ENCODE measurements at places on chromosomes 4 and X. TPM values are rescaled to one million over a fixed set of nuclear protein-coding genes. Genes with fewer than 3 reads are reported as not detected.

DNA sequence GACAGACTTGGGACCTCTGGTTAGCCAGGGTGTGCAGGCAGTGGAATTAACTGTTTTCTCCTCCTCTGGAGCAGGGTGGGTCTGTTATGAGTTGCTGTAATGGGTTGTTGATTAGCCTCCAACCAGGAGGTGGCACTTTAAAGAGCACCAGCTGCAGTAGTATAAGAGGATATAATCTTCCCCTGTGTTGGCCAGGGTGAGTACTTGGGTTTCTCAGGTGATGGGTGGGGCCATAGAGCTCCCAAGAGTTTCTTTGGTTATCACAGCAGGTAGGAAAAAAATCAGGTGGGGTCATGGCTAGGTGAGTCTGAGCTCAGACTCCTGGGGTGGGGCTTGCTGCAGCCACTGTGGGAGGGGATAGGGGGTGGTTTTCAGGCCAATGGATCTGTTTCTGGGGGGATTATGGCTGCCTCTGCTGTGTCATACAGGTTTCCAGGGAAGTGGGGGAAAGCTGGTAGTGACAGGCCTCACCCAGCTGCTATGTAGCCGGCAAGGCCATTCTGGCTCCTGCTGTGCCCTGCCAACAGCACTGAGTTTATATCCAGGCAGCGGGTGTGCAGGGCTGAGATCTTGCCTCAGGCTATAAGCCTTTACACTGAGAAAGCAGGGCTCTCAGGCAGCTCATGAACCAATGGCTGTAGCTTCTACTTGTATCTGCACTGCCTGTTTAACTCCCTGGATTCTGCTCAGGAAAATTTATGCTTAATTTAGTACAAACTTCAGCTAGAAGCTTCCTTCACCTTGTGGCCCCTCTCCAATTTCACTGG, 70.1 kb downstream of the CCNG2 start:
- H3K4me3 ChIP-seq: no peak overlapping the region
- H3K27me3 ChIP-seq: no peaks in the 10 kb centered on the region
- DNase-seq: no peak
- H3K4me1 ChIP-seq: no peaks in the 10 kb centered on the region
- H3K36me3 ChIP-seq: no peaks in the 10 kb centered on the region

DNA sequence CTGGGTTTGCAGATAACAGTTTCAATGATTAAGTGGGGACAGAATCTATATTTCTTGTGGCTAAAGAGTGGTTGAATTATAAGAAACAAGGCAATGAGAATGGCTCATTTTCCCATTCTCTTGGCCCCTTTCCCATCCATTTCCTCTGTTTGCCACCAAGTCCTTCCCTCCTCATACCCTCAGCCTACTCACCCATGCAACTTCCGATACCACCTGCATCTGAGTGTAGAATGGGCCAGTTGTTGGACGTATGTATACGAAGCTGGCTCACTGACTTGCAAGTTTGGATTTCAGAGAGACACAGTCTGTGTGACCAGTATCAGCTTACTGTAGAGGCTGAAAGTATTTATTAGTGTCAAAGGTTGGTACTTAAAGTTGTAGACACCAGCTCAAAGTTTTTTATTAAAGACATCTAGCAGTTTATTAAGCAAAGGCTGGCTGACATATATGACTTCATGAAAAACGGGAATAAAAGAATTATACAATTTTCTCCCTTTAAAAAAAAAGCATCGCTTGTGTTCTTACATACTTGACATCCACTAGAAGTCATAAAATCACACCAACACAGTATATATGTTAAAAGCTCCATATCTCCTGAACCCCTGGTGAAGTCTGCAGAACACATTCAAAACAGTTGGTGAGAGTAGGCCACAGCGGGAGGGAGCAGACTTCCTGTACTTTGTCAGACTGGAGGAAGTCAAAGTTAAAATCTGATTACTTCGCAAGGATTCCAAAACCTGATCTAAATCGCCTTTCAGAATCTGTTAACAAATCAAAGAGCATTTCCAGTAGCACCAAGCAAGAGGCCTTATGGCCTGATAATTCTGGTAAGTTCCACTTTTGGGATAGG, 22.4 kb upstream of the STIM2 start:
- no peak overlapping the region for H3K27ac ChIP-seq
- no peaks in the 10 kb centered on the region for H3K27me3 ChIP-seq
- no peak overlapping the region for H3K4me3 ChIP-seq
- no peaks in the 10 kb centered on the region for H3K4me1 ChIP-seq

- no peaks in the 10 kb centered on the region for H3K27me3 ChIP-seq
- no peak overlapping the region for H3K27ac ChIP-seq
- DNase-seq: no peak
- H3K36me3 ChIP-seq: no peaks in the 10 kb centered on the region
Measured at GRCh38 chrX:134459683-134460004, 321 bp upstream of the HPRT1 start.

The HMGN5 gene
- 1.8 TPM for total RNA-seq

DNA sequence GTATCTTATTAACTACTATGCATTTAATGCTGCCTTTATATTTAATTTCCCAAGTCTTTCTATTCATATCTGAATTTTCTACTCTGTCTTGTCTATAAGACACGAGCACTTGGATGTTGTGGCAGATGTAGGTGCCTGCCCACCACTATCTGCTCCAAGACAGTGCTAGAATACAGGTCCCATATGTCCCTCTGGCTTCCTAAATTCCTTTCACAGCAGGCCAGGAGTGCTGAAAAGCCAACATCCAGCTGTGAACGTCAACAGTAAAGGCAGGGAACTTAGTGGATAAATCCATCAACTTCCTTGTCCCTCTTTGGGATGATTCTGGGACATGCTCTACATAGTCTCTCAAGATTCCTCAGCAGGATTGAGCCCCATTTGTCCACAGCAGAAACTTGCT, 245.1 kb upstream of the ETNPPL start:
- H3K4me1 ChIP-seq: no peaks in the 10 kb centered on the region
- H3K27ac ChIP-seq: no peak overlapping the region
- no peaks in the 10 kb centered on the region for H3K27me3 ChIP-seq
- DNase-seq: no peak
- no peaks in the 10 kb centered on the region for H3K36me3 ChIP-seq

The QRFPR gene
- 0.32 TPM for total RNA-seq

GRCh38 chrX:108001218-108001814, 19.1 kb upstream of the TEX13B start:
- no peaks in the 10 kb centered on the region for H3K36me3 ChIP-seq
- no peaks in the 10 kb centered on the region for H3K27me3 ChIP-seq
- H3K4me1 ChIP-seq: no peaks in the 10 kb centered on the region
- no peak for DNase-seq
- H3K4me3 ChIP-seq: no peak overlapping the region

DNA sequence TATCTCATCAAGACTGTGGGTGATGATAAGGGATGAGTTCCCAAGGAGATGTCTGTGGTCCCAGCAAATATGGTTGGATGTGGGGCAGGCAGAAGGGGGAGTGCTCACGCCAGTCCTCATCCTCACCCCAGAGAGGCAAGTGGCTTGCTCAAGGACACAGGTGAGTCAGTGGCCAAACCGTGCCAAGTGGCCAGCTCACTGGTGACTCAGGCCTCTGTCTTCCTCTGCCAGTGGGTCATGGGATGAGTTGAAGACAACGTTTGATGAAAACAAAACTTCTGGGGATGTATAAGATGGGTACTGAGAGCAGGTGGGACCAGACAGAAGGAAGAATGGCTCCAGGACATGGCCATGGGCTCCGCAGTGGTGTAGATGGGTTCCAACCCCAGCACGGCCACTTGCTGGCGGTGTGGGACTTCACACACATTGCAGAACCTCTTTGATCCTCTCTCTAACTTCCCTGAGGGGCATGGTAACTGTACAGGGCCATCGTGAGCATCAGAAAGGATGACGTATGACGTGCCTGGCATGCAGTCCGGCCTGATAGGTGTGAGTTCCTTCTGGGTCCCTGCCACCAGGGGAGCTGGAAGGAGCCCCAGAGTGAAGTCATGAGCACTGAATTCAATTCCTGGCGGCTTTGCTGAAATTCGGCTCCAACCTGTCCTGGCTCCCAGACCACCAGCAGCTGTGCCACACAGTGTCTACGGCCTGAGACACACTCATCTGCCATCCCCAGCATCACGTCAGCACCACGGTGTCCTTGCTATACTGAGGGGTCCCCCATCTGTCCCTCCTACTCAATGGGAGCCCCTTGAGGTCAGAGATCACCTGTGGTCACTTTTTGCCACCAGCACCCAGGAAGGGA, 41.3 kb upstream of the GPR78 start:
- peak; percentile 53 for DNase-seq
- no peak overlapping the region for H3K4me3 ChIP-seq
- peaks cover 20% of the 10 kb centered on the region for H3K4me1 ChIP-seq
- no peak overlapping the region for H3K27ac ChIP-seq
- no peaks in the 10 kb centered on the region for H3K27me3 ChIP-seq

The MTMR1 gene
- total RNA-seq: 27.3 TPM

DNA sequence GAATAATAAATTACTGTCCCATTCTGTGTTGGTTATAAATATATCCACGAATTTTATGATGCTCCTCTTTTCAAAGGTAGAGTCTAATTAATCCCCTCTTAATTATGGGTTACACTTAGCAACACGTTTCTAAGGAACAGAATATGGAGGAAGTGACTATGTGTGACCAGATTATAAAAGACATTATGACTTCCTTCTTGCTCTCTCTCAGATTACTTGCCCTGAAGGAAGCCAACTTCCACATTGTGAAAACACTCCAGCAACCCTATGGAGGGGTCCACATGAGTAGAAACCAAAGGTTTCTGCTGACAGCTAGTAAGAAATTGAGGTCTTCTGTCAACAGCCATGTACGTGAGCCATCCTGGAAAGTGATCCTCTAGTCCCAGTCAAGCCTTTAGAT, 59.3 kb downstream of the WDFY3 start:
- no peaks in the 10 kb centered on the region for H3K27me3 ChIP-seq
- H3K36me3 ChIP-seq: no peaks in the 10 kb centered on the region
- no peak overlapping the region for H3K27ac ChIP-seq

The ARHGAP4 gene
- 69.8 TPM for total RNA-seq

DNA sequence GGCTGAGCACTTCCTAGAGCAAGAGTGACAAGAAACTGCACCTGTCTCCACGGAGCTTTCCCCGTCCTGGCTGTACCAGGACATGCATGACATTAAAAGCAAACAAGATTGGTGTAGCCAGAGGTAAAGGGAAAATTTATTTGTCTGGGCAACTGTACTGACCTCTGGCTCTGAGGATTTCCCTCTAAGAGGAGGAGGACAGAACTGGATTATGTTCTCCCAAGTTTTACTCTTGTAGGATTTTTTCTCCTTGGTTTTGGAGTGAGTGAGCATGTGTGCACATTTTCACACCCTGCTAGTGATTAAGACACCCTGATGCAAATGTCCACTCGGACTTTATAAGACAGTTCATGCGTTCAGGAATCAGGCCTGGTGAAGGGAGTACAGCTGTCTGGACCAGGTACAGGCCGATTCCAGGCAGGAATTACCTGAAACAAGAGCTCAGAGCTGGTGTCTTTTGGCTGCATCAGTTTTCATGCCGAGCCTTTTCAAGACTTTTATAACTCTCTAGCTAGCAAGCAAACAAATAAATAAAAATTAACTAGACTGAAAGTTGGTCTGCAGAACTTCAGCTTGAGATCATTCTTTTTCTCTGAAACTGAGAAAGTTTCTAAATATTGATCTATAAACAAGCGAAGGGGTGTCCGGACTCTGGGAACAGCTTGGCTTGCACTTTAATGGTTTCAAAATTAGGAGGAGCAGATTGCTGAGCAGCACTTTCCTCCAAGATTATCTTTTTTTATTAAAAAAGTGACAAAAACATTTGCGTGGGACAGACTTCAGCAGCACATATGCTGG, 51.3 kb upstream of the SPRY1 start:
- no peak overlapping the region for H3K4me3 ChIP-seq
- no peaks in the 10 kb centered on the region for H3K36me3 ChIP-seq
- no peak for DNase-seq
- no peaks in the 10 kb centered on the region for H3K27me3 ChIP-seq

The CXCR3 gene
- 1.6 TPM for total RNA-seq

DNA sequence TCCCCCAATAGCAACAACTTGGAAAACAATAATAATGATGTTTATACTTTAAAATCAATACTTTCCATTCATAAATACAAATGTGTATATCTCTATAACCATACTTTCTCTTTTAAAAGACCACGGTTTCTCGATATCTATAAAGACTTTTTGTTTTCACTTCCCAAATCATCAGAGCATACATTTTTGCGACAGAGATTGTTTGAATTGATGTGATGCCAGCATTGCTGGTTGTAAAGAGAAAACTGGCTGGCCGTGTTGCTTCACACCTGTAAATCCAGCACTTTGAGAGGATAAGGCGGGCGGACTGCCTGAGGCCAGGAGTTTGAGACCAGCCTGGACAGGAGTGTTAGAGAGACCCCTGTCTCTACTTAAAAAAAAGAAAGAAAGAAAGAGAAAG, 77.6 kb upstream of the ZNF518B start:
- no peak overlapping the region for H3K27ac ChIP-seq
- H3K36me3 ChIP-seq: no peaks in the 10 kb centered on the region
- H3K27me3 ChIP-seq: no peaks in the 10 kb centered on the region
- no peak for DNase-seq
- no peak overlapping the region for H3K4me3 ChIP-seq

GRCh38 chr4:157898836-157899605, 273.8 kb downstream of the GASK1B start:
- H3K27me3 ChIP-seq: no peaks in the 10 kb centered on the region
- H3K4me3 ChIP-seq: no peak overlapping the region
- no peak overlapping the region for H3K27ac ChIP-seq
- H3K4me1 ChIP-seq: no peaks in the 10 kb centered on the region
- no peaks in the 10 kb centered on the region for H3K36me3 ChIP-seq

All from upper lobe of right lung (tissue), 1 donor.